ENCODE measurements at places on chromosomes 13 and 19.

GRCh38 chr13:49502954-49503353 lies 7.2 kb downstream of the PHF11 start:
- H3K27ac ChIP-seq: no peak overlapping the region
- no peaks in the 10 kb centered on the region for H3K27me3 ChIP-seq
- no peaks in the 10 kb centered on the region for H3K36me3 ChIP-seq

DNA sequence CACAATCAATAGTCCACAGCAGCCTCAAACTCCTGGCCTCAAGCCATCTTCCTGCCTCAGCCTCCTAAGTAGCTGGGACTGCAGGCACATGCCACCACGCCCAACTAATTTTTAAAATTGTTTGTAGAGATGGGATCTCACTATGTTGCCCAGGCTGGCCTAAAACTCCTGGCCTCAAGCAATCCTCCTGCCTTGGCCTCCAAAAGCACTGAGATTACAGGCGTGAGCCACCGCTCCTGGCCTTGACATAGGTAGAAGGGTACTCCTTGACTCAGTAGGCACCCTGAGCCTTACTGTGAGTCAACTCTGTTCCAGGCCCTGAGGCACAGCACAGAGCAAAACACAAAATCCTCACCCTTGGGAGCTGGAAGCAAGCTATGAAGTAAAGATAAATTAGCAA lies 7.8 kb downstream of the TNPO2 start:
- no peaks in the 10 kb centered on the region for H3K27me3 ChIP-seq
- DNase-seq: no peak
- peaks cover 12% of the 10 kb centered on the region for H3K4me1 ChIP-seq
- H3K27ac ChIP-seq: no peak overlapping the region

DNA sequence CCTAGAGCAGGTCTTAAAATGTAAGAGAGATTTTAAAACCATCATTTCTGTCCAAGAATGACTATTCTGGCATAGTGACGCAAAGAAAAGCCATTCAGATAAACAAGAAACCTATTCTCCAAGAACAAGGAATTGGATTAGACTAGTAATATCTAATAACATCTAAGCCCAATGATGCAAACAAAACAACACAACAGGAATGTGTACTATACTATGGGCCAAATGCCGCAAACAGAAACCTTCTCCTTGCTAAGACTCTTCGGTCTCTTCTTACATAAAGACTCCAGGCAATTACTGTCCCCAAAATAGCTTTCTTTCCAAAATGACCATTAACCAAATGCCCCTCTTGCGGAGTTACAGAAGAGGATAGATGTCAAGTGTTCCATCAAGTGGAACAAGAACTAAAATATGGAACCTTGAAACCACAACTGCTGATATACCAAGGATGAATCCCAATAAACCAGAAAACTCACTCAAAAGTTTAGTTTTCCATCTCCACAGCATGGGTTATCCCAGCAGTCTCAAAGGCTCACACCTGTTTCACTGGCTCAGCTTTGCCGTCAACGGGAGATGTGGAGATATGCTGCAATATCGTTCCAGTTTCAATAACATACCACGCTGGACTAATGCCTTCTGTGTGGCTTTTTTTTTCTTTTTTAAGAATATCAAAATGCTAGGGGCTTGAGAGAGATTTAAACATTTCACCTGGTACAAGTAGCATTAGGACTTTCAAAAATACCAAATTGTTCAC lies 76.2 kb downstream of the FOXO1 start:
- H3K27me3 ChIP-seq: no peaks in the 10 kb centered on the region
- peak overlapping the region; percentile 8 for H3K4me3 ChIP-seq
- peaks cover 23% of the 10 kb centered on the region for H3K4me1 ChIP-seq
- peak overlapping the region; percentile 39 for H3K27ac ChIP-seq
- no peaks in the 10 kb centered on the region for H3K36me3 ChIP-seq

DNA sequence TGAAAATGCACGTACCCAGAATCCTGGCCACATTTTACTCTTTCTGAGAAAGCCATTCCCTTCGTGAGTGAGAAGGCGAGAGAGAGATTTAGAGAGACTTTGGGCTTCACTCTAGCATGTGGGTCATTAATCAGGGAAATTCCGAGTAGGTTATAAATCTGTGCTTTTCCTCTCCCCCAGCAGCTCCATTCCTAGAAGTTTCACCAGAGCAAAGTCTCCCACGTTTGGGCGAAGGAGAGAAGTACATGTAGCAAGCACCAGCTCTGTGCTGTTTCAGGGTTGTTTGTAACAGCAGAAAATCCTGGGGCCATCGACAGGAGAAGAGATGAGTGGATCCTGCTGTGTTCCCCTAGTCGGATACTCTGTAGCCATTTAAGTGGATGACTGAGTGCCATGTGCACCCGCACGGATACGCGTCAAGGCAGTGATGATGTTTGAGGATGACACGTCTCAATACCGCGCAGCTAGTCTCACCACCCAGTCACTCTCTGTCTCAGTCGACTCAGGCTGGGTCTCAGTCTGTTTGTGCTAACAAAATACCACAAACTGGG lies 131.8 kb upstream of the PEG3 start:
- H3K27me3 ChIP-seq: no peaks in the 10 kb centered on the region
- no peak overlapping the region for H3K27ac ChIP-seq
- H3K4me1 ChIP-seq: no peaks in the 10 kb centered on the region
- H3K4me3 ChIP-seq: no peak overlapping the region
- no peak for DNase-seq

DNA sequence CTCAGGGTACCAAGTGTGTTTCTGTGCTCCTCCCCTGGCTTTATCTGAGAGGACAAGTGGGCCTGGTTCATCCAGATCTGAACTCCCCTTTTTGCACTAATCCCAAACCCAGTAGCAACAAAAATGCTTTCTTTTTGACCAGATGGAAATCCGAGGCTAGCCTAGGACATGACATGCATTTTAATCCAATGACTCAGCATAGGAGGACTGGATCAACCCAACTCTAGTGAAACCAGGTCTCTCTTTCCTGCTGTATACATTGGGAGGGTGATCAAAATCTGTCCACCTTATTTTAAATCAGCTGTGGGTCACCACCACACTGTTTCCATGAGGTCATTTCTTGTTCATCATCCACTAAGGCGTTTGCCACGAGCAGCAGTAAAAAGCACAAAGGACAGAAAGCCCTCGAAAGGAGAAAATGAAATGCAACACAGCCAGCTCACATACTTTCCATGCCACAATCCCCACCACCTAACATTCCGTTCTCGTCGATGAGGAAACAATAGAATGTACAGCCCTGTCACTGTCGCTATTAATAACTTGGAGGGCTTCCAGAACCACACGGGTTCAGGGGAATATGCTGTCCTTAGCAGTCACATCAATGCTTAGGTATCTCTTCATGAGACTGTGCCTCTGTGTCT lies 543.0 kb downstream of the IRS2 start:
- peak overlapping the region; percentile 89 for H3K27ac ChIP-seq
- H3K4me3 ChIP-seq: peak overlapping the region; percentile 56
- DNase-seq: no peak
- H3K4me1 ChIP-seq: peaks cover 8% of the 10 kb centered on the region
- no peaks in the 10 kb centered on the region for H3K36me3 ChIP-seq

DNA sequence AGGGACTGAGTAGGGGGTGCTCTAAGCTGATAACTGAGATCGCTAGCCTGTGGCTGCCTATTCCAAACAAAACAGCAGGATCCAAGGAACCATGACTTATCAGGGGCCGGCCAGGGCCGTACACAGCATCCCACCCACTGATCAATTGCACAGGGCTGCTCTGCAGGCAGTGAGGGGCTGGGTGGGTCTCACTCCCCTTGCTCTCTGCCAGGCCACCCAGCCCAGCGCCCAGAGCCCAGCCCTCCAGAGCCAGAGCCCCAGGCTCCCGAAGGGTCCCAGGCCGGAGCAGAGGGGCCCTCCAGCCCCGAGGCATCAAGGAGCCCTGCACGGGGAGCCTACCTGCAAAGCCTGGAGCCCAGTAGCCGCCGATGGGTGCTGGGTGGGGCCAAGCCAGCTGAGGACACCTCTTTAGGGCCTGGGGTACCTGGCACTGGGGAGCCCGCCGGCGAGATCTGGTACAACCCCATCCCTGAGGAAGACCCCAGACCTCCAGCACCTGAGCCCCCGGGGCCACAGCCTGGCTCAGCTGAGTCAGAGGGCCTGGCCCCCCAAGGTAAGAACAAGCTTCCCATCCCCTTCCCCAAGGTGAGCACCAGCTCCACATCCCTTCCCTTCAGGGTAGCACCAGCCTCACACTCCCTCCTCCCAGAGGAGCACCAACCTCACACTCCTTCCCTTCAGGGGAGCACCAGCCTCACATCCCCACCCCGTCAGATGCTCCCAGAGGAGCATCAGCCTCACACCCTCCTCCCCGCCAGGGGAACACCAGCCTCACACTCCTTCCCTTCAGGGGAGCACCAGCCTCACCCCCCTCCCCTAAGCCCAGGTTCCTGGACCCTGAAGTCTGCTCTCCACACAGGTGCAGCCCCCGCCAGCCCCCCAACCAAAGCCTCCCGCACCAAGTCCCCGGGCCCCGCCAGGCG lies 1.9 kb downstream of the SYDE1 start:
- H3K4me3 ChIP-seq: peak overlapping the region; percentile 96
- peak overlapping the region; percentile 94 for H3K27ac ChIP-seq
- no peaks in the 10 kb centered on the region for H3K4me1 ChIP-seq
- no peaks in the 10 kb centered on the region for H3K27me3 ChIP-seq
- H3K36me3 ChIP-seq: peaks cover 40% of the 10 kb centered on the region

GRCh38 chr19:19025861-19026260 lies 7.5 kb downstream of the SUGP2 start:
- H3K4me3 ChIP-seq: no peak overlapping the region
- no peaks in the 10 kb centered on the region for H3K27me3 ChIP-seq
- no peaks in the 10 kb centered on the region for H3K4me1 ChIP-seq
- H3K27ac ChIP-seq: no peak overlapping the region
- H3K36me3 ChIP-seq: peaks cover 53% of the 10 kb centered on the region
